Activated CD4-positive, CD25-positive, alpha-beta regulatory T cell (primary cell): ENCODE measurements at places on chromosomes 5 and 9.
A peak's percentile ranks its signal among the peaks of the same experiment; 100 is the strongest.

DNA sequence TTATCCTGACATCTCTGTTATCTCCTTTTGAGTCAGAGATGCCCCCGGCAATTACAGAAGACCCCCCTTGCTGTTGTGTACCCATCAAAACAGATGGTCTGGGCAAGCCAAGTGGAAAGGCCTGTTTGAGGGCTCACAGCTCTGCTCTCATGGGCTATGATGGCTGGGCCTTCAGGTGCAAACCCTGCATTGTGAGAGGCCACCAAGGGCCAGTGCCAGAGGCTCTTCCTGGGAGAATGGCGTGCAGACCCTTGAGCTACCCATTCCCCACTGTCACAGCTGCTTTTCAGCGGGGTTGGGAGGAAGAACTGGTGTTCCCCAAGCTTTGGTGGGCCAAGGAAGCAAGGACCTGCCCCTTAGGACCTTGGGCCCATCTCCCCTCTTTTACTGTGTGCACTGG lies 174.7 kb upstream of the PPP1R26 start:
- DNase-seq = no peak

DNA sequence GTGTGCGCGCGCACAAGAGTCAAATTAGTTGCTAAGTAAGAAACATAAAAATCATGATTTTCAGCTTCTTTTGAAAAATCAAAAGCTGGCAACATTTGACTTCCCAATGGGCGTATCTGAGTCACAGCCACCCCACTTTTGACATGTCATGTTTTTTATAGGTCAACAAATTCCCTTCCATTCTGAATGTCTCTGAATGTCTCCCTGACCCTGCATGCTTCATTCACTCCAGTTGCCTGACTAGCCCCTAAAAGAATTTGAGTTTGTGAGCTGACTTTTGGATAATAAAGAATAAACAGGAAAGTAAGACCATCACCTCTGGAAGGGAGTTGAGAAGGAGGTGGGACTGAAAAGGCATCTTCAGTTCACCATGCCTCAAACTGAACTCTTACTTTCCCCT lies 20.2 kb upstream of the GLIS3 start:
- DNase-seq = no peak

- no peak for DNase-seq
Measured at GRCh38 chr5:139763280-139763929, 32.2 kb upstream of the PSD2 start.

DNA sequence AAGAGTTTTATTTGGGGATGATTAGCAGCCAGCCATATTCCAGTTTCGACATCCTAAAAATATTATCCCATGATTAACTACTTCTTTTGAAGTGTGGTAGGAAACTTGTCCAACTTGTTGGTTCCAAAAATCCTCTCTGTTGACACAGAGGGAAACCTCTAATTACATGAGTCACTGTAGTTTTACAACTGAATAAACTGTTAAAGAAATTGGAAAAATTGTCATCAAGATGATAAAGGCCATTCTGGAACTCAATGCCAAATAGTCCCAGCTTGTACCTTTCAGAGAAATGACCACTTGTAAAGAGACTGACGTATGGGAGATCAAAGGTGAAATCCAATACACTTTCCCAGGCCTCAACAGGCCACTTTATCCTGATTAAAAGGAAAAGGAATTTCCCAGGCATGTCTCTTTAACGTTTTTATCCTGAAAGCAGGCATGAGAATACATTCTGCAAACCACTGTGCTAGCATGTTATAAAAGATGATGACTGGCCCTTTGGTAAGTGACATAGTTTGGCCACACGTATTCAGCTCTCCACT lies 261.6 kb downstream of the GLIS3 start:
- no peak for DNase-seq

- DNase-seq = peak; percentile 61
Measured at GRCh38 chr9:93962561-93963440, 7.6 kb upstream of the BARX1 start.

- no peak for DNase-seq
Measured at GRCh38 chr5:109351988-109352864, 57.5 kb downstream of the PJA2 start.

DNA sequence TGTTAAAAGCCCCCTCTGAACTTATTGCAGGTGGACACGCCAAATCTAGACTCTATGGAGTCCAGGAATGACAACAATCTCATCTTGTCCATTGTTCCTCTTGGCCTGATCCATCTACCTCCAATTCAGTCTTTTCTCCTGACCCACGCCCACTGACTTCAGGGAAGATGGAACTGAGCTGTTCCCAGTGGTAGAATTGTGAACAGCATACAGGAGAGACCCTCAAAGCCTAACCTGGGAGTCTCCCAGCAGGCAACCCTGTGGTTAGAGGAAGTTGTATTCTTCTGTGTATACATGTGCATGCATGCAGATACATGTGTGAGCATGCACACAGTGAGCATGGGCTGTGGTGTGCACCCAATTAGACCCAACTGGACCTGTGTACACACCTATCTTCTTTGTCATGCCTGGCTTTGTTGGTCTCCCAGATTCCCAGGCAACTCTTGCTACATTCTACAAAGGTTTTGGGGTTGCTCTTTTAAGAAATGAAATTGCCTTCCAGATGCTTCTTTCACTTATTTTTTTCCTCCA lies 286.0 kb downstream of the ZSWIM6 start:
- no peak for DNase-seq

- no peak for DNase-seq
Measured at GRCh38 chr5:14316471-14316870, 173.3 kb downstream of the TRIO start.
